ENCODE measurements at places on chromosomes 2 and 18.

DNA sequence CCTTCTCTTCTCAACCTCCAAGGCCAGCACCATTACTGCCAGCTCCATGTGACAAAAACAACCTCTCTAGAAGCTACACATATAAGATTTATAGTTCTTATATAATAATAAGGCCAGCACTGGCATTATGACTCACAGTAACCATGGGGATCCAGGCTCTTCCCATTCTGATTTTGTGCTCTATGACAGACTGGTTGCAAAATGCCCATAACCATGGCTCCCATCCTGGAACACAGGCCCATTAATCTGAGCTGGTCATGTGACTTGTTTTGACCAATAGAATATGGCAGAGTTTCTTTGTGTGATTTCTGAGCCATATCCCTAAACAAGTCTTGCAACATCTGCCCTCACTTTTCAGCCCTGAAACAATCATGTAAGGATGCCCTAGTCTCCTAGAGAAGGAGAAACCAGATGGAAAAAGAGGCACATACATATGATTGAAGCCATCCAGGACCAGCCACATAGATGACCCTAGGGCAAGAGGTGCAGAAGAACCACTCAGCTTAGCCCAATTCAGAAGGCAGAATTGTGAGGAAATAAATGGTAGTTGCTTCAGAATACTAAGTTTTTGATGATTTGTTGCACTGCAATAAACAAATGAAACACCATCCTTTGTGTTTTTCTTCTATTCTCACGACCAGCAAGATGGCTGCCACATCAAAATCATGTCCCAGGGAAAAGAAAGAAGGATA is 173.9 kb downstream of the SUCLG1 start:
- no peak for DNase-seq

DNA sequence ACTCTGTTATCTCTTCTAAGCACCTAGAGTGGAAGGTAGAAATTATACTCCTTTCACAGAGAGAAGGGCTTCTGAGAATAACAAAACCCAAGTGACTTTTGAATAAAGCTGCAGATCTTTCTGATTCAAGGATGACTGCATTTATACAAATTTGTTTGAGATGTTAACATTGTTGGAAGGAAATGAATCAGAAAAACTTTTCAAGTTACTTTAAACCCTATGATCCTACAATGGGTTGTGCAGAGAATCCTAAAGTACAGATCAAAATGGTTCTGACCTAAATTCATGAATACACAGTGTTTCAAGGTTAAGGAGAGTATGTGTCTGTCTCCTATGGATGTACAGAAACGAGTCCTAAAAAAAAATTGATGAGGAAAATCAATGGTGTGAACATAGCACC is 1.8 kb downstream of the RFTN2 start:
- no peak for DNase-seq

DNA sequence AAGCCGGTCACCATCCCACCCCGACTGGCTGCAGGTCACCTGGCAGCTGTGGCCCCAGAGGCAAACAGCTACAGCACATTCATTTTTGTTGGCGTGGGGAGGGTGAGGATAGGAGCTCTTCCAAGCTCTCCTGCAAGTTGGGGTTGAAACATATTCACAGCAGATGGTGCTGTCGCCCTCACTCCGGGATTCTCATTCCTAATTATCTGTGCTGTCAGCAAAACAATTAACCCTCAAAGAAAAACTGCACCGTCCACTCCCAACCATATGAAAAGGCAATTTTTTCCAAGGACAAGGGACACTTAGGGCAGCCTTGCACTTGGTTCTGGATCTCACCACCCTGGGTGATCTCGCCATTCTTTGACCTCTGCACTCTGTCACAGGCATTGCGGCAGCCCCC is 68.6 kb downstream of the ZBTB7C start:
- DNase-seq, result no peak

GRCh38 chr2:88530081-88530480 is 77.6 kb upstream of the FOXI3 start:
- no peak for DNase-seq

DNA sequence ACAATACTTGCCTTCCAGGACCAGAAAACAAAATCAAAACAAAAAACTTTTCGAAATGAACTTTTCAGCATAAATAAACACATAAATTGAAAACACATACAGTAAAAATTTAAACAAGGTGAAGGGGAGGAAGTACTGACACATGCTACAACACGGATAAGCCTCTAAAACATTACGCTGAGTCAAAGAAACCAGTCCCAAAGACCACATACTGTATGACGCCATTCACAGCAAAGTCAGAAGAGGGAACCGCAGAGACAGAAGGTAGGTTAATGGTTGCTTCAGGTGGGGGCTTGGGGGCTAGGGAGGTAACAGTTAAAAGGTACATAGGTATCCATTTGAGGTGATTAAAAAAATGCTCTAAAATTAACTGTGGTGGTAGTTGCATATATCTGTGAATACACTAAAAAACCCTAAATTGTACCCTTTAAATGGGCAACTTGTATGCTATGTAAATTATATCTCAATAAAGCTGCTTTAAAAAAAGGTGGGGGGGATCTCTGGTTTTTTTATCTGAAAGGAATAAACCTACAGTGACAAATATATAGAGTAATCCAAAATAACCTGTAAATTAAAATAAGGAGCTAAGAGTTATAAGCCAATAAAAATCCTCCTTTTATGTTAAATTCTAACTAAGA is 7.1 kb downstream of the COX7A2L start:
- DNase-seq, result no peak

DNA sequence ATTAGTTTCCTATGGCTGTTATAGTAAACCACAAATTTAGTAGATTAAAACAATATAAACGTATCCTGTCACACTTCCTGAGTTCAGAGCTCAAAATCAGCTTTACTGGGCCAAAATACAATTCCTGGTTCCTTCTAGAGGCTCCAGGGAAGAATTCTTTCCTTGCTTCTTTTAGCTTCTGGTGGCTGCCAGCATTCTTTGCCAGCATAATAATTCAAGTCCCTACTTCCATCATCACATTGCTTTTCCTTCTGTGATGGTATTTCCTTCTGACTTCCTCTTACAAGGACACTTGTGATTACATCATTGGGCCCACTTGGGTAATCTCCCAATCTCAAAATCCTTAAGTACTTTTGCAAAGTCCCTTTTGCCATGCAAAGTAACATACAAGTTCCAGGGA is 40.6 kb downstream of the MOB4 start:
- DNase-seq, result no peak

DNA sequence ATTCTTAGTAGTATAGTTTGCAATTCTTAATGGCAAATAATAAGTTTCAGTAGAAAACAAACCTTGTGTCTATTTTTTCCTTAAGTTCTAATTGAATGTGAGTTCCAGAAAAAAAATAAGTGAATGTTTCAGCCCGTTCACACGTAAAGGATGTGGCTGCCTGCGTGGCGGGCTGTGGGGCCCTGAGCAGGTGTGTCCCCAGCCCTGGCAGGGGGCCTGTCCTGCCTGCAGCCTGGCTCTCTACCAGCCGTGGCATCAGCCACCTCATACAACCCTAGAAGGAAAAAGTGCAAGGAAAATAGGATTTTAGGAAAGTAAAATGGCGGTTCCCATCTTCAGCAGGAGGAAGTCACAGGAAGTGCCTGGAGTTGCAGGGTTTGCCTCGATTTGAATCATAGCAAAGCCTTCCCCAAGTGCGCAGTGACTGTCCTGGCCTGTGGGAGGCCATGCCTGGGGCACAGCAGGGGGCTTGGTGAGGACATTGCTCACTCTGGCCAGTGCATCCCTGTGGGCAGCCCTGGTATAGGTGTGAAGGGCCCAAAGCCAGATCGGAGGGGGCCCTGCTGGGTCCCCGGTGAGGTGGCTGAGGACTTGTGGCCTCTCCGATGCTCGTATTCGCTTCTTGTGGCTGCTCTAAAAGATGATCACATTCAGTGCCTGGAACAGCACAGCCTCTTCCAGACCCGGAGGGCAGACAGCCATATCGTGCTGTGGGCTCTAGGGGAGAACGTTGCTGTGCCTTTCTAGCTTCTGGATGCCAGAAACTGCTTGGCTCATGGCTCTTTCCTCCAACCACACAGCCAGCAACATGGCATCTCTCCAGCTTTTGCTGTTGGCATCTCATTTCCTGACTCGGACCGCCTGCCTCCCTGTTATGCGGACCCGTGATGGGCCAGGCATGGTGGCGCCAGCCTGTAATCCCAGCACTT is 12.6 kb downstream of the DTYMK start:
- DNase-seq, result no peak

- no peak for DNase-seq
These were observed 336.7 kb upstream of the ATP5MC3 start for GRCh38 chr2:175518206-175518605.

DNA sequence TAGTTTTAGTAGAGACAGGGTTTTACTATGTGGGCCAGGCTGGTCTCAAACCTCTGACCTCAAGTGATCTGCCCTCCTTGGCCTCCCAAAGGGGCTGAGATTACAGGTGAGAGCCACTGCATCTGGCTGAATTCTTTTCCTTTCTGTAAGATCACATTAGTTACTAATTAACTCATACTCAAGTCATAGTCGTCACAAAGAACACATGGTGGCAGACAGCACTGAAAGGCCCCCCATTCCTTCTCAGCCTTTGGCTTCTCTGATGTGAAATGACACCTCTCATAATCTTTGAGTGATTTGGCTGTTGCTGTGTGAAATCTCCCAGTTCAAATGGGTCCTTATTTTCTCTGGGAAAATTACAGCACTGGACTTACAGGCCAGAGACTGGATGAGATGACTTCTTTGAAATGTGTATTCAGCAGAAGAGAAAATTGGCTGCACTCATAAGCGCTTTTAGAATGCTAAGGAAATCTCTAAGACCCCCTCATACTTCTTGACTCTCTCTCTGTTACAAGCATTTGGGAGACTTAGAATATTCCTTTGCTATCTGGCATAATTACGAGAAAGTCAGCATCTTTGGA is 764.8 kb downstream of the RNF144A start:
- DNase-seq, result no peak

DNA sequence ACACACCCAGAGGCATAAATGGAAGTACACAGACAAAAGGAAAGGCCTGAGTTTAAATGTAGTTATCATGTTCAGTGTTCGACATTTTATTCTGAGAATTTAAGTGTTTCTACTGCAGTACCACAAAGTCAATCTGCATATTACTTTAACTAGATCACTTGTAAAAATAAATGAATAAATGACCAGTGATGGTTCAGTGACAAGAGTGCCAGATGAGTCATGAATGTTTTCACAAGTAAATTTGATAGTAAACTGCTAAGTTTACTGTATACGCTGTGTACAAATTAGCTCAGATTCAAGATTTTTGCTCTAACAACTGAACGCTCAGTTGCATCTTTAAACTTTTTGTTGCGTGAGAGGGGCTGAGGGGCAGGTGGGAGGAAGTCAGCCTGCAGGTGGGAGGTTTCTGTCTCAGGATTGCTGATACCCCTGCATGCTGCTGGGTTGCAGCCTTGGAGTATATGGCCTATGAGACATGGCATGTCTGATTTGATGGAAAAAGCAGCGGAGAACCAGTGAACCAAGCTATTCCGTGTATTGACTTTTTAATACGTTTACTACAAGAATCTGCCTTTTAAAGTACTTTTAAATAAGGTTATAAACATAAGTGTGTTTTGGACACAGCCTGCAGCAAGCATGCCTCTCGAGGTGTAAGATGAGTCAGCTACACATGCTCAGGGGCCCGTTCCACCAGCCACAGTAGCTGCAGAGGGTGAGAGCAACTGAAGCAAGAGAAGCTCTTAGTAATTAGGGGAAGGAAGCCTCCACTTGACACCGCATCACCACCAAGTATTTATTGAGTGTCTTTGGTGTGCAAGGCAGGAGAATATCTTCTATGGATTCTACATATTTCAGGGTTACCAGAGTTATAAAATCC is 245.1 kb downstream of the NEDD4L start:
- no peak for DNase-seq

- DNase-seq, result no peak
These were observed 46.3 kb upstream of the TEX51 start for GRCh38 chr2:126852361-126852760.

DNA sequence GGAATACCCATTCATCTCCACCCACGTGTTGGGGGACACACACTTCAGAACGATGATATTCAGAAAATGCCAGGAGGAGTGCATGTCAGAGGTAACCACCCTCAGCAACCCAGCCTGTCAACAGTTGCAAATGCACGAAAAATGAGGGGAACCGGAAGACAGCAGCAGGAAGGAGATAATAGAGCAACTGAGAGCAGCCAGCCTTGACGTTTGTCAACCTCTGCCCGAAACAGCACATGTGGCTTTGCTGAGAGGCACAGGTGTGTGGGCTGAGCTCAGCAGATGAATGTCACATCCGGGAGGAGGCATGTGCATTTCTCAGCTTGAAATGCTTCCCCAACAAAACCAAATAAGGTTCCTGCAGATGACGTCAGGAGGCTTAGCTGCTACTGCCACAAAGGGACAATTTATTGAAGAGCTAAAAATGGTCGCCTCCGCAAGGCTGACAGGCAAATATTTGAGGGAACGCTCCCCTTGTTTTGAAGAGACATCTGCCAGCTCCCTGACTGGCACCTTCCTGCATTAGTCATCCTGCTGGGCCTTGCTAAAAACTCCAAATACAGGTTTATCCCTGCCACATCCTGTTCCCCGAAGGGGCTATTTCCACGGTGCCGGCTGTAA is 419.0 kb downstream of the NBAS start:
- peak; percentile 45 for DNase-seq

DNA sequence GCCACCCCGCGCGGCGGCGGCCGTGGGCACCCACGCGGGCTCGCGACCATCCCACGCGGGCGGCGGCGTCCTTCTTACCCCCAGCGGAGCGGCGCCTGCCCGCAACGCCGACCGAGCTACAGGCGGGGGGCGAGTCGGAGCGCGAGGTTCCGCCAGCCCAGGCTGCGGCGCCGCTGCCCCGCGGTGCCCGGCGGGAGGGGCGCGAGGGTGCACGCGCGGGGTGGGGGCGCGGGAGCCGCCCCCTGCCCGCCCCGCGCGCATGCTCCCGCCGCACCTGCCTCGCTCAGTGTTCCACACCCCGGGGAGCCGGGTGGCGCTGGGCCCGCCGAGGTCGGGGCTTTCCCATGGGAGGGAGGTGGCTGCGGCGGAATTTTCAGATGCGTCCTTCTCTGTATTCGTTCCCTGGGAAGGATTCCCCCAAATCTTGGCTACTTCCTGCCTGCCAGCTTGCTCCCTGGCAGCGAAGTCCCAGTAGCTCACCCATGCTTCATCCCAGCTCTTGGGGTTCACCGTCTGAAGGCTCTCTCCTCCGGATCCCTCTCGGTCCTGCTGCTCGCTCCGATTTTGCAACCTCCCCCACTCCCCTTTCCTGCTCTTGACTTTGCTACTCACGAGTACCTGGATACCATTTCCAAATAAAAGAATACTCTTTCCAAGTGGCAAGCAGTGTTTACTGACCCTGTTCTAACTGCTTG is at the start of gene L3MBTL4:
Gene L3MBTL4, minus strand, starts transcription at position 189 of the 695 bp plus-strand sequence. CDS start 103,286 bp downstream, outside the sequence.
- no peak for DNase-seq

- no peak for DNase-seq
These were observed 173.2 kb upstream of the CREB1 start for GRCh38 chr2:207356567-207356966.
